ENCODE measurements at places on chromosomes 7 and 10. TPM values are rescaled to one million over a fixed set of nuclear protein-coding genes. Genes with fewer than 3 reads are reported as not detected.

- DNase-seq: no peak
These were observed 49.2 kb downstream of the SVIL start for GRCh38 chr10:29585488-29585976.

DNA sequence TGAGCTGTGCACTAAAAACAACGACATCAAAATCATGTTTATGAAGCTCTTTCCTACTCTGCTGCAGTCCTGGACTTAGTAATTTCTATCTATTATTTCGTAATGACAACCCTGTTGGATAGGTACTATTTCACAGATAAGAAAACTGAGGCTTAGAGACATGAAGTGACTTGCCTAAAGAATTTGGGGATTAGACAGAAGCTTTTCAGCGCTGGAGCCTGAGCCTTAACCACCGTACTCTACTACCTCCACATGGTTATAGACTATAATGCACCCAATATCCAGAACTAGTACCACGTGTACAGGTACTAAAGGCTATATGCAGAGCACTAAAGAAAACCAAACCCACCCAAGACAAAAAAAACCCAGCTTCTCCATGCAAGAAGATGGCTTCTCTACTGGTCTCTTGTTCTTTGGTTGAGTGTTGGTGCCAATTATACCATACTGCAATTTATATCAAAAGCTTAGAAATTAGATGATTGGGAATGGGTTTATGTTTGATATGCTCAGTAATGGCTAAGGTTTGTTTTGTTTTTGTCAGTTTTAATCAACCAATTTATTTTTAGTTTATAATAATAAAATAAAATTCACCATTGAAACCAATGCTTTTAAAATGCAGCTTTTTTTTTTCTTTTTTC, 6.5 kb upstream of the SNX10 start:
- no peak for DNase-seq

TCF7L2 gene
- total RNA-seq: 50.5 TPM

DNA sequence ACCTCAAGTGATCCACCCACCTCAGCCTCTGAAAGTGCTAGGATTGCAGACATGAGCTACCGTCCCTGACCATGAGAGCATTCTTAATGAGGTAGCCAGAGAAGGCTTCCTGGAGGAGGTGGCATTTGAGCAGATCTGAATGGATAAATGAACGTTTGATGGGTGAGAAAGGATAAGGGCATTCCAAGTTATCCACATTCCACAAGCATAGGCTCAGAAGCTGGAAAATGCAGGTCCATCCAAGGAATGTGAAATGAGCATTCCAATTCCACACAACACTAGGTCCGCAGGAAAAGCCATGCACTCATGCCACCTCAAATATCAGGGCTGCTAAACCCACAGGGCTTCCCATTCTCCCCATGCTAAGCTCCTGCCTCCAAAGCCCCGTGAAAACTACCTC, 17.0 kb downstream of the TMEM130 start:
- no peak for DNase-seq

DNA sequence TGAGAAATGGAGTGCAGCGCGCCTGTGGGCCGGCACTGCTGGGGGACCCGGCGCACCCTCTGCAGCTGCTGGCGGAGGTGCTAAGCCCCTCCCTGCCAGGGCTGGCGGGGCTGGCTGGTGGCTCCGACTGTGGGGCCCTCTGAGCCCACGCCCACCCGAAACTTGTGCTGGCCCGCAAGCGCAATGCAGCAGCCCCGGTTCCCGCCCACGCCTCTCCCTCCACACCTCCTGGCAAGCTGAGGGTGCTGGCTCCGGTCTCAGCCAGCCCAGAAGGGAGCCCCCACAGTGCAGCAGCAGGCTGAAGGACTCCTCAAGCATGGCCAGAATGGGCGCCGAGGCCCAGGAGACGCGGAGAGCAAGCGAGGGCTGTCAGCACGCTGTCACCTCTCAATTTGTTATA, 1063.0 kb upstream of the AUTS2 start:
- DNase-seq: no peak

PLEKHS1 gene
- total RNA-seq: not detected

- no peak for DNase-seq
These were observed 83.5 kb downstream of the SGMS1 start for GRCh38 chr10:50540069-50540825.

- DNase-seq: no peak
These were observed 208.0 kb upstream of the PPP2R2D start for GRCh38 chr10:131692686-131693334.

GRCh38 chr10:133151543-133151972, 8.5 kb upstream of the KNDC1 start:
- DNase-seq: no peak

GRCh38 chr7:140595468-140596092, 45.0 kb downstream of the DENND2A start:
- no peak for DNase-seq

DNA sequence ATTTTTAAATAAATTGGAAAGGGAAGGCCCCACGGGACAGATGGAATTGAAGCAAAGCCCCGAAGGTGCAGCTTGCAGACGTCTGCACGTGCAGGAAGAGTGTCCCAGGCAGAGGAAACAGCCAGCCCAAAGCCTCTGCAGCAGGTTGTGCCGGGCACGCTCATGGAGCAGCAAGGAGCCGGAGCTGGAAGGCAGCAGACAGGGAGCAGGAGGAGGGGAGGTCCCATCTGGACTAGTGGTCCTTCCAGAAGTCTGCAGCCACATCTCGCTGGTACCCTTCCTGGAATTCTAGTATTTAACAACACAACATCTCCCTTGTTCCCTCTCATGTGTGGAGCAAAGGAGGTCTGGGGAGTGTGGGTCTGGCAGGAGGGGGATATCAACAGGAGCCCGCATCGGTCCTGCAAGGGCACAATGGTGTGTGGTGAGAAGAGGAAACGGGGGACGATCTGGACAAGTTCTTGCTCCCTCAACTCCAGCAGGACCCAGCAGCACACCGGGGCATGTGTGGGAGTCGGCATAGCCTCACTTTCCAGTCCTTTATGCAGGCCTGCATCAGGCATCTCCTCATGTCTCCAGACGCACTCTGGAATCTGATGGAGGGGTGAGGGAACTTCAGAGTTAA, 169.3 kb downstream of the GRID1 start:
- DNase-seq: no peak

DNA sequence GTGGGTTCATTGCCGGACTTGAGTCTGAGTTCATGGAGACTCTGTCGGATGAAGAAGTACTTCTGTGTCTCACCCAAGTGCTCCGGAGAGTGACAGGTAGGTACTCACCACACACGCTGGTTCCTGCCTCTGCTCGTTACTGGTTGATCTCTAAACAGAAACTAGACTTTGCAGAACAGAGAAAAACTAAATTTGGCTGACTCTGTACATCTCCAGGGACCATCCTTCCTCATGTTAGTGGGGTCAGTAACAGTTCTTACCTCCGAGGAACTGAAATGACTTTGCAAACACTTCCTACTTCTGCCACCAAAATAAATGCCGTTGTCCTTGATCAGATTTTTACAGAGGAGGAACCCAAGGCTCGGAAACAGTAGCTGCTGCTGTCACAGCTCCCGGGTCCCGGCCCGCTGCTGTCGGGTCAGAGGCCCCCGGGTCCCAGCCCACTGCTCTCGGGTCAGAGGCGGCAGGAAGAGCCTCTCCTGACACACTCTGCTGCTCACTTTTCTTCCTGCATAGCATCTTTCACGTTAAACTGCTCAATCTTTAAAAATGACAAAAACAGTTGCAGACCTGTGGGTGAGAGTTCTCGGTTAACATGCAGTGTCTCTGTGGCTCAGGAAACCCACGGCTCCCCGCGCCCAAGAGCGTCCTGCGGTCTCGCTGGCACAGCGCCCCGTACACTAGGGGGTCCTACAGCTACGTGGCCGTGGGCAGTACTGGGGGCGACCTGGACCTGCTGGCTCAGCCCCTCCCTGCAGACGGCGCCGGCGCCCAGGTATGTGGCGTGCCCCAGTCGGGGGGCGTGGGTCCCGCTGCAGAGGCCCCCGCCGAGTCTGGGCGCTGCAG, 4.8 kb upstream of the MTG1 start:
- no peak for DNase-seq

DNA sequence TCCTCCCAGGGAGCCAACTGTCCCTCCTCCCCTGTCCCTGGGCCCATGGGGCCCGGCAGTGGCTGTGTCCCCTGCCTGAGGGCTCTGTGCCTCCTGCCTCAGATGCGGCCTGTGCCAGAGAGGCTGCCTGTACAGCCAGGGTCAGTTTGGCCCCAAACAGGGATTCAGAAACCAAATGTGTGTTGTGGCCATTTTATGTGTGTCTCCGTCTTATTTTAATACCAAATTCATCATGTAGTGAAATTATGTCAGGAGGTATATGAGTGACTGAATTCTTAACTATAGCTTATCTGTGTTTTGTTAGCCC, 114.8 kb downstream of the NT5C2 start:
- no peak for DNase-seq
